Large intestine (tissue), 12 donors: ENCODE measurements at places on chromosomes 5 and 9. TPM values are rescaled to one million over a fixed set of nuclear protein-coding genes. Genes with fewer than 3 reads are reported as not detected.

SHB gene
- polyA plus RNA-seq = 17.8 TPM

PCDHA10 gene
- polyA plus RNA-seq = 1.1 TPM

SNAPC4 gene
- 11.3 TPM for polyA plus RNA-seq

- no peak for DNase-seq
Observed at GRCh38 chr5:1666221-1666620, 133.4 kb downstream of the MRPL36 start.

ORM2 gene
- not detected for polyA plus RNA-seq

- DNase-seq = peak; percentile 74
Observed at GRCh38 chr5:151699071-151699901, 12.6 kb upstream of the SPARC start.

FAM151B gene
- 1.2 TPM for polyA plus RNA-seq

- DNase-seq = no peak
Observed at GRCh38 chr5:147892696-147893296, 13.5 kb downstream of the C5orf46 start.

PTGER4 gene
- polyA plus RNA-seq = 11.6 TPM

GRCh38 chr9:27125030-27125429 lies 16.0 kb downstream of the TEK start:
- peak; percentile 62 for DNase-seq

GRCh38 chr5:5886812-5887486 lies 464.5 kb downstream of the ICE1 start:
- no peak for DNase-seq

DNA sequence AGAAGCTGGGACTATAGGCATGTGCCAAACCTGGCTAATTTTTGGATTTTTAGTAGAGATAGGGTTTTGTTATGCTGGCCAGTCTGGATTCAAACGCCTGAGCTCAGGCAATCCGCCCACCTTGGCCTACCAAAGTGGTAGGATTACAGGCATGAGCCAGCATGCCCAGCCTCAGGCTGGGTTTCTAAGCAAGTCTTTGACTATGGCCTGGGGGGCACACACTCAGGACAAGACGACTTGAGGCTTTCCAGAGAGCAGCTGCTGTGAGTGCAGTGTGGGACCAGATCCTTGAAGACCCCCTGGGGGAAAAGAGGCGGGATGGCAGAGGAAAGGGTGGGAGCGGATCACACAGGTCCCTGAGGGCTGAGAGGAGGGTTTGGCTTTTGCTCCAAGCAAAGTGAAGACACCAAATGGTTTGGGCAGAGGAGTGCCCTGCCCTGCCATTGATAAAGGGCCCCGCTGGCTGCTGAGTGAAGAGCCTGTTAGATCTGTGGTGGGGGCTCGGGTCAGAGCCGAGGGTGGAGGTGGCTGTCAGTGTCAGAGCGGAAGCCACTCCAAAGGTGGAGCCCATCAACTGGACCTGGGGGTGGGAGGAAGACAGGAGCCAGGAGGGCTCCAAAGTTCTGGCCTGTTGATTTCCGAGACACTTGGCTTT lies 46.8 kb upstream of the FUBP3 start:
- no peak for DNase-seq

GRCh38 chr5:166427211-166427610 lies 1864.2 kb upstream of the WWC1 start:
- no peak for DNase-seq

- DNase-seq = no peak
Observed at GRCh38 chr5:115738830-115739229, 77.6 kb downstream of the CDO1 start.

DENND4C gene
- polyA plus RNA-seq = 43.9 TPM

DNA sequence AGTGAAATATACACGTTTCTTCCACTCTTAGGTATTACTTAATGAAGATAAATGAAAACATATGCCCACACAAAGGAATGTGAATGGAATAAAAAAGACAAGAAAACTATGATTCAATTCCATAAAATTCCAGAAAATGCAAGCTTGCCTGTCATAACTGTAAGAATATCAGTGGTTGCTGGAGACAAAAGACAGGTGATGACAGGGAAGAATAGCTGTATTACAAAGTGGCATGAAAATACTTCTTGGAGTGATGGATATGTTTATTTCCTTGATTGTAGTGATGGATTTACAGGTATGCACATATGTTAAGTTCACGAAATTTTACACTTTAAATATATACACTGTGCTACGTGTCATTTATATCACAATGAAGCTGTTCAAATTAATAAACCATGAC lies 553.3 kb downstream of the HTR1A start:
- DNase-seq = no peak

DNA sequence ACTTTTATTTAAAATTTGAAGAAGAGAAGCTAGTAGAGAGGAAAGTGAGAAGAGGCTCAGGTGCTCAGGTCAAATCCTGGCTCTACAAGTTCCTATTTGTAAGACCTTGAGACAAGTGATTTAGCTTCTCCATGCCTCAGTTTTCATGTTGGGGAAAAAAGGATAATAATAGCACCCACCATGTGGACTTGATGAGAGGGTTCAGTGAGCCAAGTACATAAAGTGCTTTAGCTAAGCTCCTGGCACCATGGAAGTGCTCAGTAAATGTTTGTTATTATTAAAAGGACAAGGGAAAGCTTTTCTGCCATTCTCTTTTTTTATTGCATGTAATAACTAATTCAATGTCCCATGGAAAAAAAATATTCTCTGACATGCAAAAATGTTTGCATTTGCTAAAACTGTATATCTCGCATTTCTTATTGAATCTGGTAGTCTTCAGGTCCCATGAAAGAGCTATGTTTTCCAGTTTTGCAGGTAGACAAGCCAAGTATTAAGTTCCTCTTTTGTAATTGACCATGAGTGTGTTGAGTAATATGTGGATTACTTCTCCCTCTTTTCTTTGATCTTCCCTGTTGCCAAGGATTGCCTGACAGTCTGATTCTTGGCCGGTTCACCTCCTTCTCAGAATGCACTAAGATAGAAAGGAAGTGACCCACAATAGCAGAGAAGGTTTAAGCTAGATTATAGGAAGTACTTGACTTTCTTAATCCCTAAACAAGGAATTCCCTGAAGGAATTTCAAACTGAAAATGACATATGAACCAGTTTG lies 45.6 kb upstream of the TRIM32 start:
- no peak for DNase-seq

SLC1A1 gene
- 42.5 TPM for polyA plus RNA-seq

GRCh38 chr5:133917785-133918184 lies 50.6 kb downstream of the C5orf15 start:
- no peak for DNase-seq
